WERI-Rb-1 (cell line): ENCODE measurements at places on chromosomes 12 and 14.

GRCh38 chr12:120032242-120032641 is 43.2 kb downstream of the BICDL1 start:
- DNase-seq: no peak

- no peak for DNase-seq
Observed at GRCh38 chr14:102251161-102251560, 53.8 kb downstream of the MOK start.

GRCh38 chr12:7162691-7163114 is 26.8 kb upstream of the PEX5 start:
- DNase-seq: peak; percentile 77

DNA sequence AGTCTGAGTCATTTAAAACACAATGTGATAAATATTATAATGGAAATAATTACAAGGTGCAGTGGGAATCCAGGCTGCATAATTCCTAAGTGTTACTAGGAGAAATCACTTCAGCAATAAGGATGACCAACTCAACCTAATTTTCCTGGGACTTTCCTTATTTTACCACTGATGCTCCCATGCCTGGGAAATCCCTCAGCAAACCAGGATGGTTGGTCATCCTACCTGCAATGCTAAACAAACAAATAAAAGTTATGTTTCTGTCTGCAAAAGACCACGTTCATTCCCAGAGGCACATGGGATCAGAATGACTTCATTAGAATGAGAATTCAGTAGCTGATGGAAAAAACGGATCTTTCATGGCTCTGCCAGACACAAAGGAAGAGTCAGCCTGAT is 130.8 kb upstream of the RAP1B start:
- no peak for DNase-seq

GRCh38 chr12:10190558-10191388 is 11.9 kb downstream of the TMEM52B start:
- peak; percentile 60 for DNase-seq

DNA sequence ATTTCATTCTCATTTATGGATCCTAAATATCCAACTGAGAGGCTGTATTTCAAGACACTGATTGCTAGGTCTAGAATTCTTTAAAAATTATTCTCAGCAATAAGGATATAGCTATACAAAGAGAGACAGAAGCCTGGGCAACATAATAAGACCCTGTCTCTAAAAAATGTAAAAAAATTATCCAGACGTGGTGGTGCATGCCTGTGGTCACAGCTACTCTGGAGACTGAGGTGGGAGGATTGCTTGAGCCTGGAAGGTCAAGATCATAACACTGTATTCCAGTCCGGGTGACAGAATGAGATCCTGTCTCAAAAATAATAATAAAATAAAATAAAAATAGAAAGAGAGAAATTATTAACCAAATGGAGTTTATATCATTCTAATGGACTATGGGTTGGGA is 20.6 kb upstream of the ARID2 start:
- DNase-seq: no peak

DNA sequence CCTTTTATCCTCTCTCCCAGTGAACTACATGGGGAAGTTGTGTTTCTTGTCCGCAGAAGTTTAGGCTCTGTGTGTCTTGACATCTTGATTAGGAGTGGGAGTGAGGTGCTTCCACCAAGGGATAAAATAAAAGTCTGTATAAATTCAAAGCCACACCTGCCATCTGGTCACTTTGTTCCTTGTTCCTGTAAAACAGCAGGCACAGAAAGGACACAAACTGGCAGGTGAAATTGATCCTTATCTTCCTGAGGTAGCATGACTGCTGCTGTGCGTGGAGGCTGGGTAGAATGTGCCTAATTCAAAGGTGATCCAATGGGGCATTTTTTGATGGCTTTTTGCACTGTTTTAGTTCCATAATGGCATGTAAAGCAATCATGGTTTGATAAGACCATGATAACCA is 104.3 kb upstream of the KITLG start:
- no peak for DNase-seq
